ENCODE measurements at places on chromosomes 3 and 15.

GRCh38 chr15:66429117-66429516 lies 42.4 kb downstream of the MAP2K1 start:
- DNase-seq, result no peak

- no peak for DNase-seq
These were observed 298.1 kb upstream of the THBS1 start for GRCh38 chr15:39282663-39283208.

DNA sequence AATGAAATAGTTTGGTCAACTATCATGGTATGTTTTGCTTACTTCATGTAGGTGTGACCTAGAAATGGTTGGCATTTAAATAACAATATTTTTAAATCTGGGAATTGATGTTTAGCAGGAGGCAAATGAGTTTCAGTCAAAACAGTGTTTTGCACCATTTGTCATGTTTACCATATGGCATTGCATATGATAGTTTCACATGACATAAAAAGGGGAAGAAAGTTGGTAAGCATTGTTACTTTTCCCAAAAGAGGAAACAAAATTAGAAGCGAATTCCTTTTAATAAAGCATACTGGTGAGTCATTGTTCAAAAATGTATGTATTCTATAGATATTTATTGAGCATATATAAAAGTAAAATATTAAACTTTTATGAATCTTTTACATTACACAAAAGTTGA lies 2.3 kb downstream of the RNF13 start:
- DNase-seq, result no peak

DNA sequence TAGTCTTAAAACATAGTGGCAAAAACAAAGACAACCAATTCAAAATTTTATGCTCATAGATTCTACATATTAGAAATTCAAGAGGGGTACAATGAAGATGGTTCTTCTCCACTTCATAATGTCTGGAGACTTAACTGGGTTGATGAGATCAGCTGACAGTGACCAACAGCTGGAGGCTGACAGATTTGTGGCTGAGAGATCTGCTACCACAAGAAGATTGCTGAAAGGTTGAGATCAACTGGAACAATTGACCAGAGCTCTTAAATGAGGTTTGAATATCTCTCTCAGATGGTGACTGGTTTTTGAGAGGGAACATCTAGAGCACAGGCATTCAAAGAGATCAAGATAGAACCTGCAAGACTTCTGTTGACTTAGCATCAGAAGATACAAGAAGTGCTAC lies 254.1 kb upstream of the ARPP21 start:
- no peak for DNase-seq

DNA sequence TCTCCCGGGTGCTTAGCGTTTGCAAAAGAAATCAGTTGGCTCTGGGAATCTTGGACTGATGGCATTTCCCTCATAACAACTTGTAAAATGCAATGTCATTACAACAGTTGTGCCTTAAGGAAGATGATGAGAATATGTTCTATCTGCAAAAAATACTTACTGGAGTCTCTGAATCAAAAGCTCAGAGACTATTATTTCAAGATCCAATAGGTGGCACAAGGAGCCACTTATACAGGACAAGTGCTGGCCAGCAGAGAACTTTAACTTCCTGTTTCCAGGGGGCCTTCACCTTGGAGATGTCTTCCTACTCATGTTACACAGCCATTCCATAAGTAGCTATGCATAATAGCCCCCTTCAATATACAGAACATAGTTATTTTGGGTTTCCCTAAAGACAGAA lies 8.9 kb upstream of the RPS27L start:
- no peak for DNase-seq

GRCh38 chr3:157542711-157543500 lies 39.7 kb upstream of the VEPH1 start:
- DNase-seq, result no peak

DNA sequence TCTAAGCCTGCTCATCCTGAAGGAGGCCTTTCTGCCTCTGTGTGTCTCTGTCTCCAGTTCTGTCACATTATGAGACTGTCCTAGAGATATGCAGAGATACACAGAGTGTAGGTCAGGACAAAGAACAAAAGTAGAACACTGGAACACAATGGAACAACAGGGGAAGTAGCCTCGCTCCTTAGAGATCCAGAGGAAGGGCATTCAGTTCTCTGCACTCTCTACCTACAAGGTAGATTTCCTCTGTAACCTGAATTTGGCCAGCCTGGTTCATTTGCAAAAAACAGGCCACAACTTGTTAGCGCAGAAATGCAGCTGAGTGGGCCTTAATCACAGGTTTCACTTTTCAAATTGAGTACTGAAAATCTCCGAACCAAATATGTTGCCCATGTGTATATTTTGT lies 19.4 kb downstream of the NEK10 start:
- no peak for DNase-seq

DNA sequence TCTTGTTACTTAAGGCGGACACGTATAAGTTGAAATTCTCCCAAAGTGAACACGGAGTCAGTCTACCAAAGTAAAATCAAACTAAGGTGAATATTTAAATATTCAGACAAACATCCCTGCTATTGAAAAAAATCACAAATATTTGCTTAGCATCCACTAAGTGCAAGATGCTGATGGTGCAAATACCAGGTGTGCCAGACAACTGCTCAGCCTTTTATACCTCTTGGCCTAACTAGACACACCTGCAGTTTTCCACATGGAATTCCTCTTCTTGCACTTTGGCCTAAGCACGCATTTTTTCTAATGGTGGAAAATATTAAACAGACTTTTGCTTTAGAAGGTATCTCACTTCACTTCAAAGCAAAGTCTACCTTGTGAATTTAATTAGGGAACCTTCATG lies 84.1 kb upstream of the ICE2 start:
- no peak for DNase-seq

GRCh38 chr15:100763835-100764750 lies 115.5 kb upstream of the ALDH1A3 start:
- no peak for DNase-seq

- no peak for DNase-seq
These were observed 109.3 kb upstream of the MME start for GRCh38 chr3:154970797-154971196.

DNA sequence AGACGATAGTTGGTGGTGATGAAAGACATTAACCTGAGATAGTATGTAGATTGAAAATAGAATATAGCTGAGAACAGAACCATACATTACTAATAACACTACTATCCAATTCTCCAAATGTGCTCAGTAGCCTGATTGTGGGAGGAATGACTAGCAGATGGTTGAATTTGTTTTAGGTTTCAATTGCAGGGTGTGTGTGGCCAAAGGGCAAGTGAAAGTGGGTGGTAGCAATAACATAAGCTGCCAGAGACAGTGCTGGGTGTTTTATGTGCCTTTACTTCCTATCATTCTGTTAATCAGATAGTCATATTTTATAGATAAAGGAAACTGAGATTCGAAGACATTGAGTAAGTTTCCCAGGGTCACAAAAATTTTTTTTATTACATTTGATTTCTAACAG lies 249.5 kb upstream of the ARL6 start:
- no peak for DNase-seq

GRCh38 chr15:68802373-68802772 lies 18.3 kb downstream of the ANP32A start:
- no peak for DNase-seq

GRCh38 chr3:129520960-129521359 lies 7.5 kb upstream of the RHO start:
- no peak for DNase-seq

DNA sequence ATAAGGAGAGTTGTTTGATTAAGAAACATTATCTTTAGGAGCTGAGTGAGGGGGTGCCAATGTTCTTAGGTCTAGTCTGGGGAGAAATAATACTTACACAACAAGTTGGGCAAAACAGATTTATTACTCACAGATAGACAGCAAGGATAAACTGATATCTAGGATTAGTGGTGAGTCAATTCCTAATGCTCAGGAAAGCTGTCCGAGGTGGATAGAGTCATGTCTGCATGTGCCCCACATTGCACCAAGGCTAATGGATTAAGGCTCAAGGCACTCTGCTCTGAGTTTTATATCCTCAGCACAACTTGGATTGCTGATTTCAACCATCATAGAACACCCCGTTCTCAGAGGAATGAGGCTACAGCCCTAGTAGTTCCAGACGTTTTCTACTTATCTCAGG lies 1042.3 kb downstream of the OTOL1 start:
- DNase-seq, result no peak

GRCh38 chr3:72032441-72033135 lies 247.6 kb upstream of the PROK2 start:
- no peak for DNase-seq

GRCh38 chr15:49832511-49832910 lies 211.7 kb downstream of the DTWD1 start:
- DNase-seq, result no peak

- DNase-seq, result no peak
These were observed 240.0 kb upstream of the CFAP20DC start for GRCh38 chr3:59289831-59290230.

DNA sequence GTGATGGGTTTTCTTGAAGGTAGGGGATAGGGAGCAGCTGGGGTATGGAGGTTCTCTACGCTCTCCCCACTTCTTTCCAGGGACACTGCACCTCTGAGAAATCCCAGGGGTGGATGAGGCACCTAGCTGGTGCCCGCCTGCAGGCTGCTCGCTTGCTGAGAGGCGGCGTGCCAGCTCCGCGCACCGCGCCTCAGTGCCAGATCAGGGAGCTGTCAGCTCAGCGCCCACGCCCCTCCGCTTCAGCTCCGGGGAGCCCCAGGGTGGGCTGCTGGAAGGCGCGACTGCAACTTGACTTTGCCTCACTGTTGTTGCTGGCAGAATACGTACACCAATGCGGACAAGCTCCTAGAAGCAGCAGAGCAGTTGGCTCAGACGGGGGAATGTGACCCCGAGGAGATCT lies 345.7 kb upstream of the UMPS start:
- DNase-seq, result no peak
